Substantia nigra (tissue), 51 donors: ENCODE measurements at places on chromosomes 16 and 17.

DNA sequence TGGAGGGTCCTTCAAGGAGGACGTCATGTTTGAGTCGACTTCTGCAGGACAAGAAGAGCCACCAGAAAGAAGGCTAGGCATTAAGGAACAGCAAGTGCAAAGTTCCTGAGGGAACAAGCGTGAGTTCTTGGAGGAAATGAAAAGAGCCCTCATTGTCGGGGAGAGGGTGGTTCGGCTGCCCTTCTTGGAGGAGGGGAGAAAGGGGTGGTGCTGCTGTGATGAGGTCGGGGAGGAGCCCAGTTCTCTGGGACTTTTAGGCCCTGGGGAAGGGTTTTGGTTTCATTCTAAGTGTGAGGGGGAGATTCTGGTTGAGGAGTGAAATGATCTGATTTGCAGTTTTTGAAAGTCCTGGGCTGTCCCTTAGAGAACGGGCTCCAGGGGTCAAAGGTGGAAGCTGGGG, 4.1 kb downstream of the BICDL2 start:
- DNase-seq, result no peak

DNA sequence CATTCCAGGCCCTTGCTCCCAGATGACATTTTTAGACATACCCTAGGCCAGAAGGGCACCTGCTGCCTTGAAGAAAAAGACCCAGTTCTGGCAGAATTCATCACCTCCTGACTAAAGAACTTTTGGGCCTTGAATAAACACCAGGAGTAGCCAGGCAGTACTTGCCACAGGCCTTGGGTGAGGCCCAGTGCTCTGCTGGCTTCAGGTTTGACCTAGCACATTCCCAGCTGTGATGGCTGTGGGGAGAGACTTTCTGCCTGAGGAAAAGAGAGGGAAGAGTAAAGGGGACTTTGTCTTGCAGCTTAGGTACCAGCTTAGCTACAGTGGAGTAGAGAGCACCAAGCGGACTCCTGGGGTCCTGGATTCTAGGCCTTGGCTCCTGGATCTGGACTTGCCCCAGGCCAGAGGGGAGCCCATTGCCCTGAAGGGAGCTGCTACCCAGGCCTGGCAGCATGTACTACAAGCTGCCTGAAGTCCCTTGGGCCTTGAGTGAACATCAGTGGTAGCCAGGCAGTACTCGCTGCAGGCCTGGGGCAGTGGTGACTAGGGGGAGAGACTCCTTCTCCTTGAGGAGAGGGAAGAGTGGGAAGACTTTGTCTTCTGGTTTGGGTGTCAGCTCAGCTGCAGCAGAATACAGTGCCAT, 44.3 kb downstream of the ABCA8 start:
- DNase-seq, result no peak

GRCh38 chr16:17273142-17273561, 197.6 kb downstream of the XYLT1 start:
- DNase-seq, result no peak

GRCh38 chr17:13355054-13355453, 246.7 kb downstream of the HS3ST3A1 start:
- DNase-seq, result no peak

DNA sequence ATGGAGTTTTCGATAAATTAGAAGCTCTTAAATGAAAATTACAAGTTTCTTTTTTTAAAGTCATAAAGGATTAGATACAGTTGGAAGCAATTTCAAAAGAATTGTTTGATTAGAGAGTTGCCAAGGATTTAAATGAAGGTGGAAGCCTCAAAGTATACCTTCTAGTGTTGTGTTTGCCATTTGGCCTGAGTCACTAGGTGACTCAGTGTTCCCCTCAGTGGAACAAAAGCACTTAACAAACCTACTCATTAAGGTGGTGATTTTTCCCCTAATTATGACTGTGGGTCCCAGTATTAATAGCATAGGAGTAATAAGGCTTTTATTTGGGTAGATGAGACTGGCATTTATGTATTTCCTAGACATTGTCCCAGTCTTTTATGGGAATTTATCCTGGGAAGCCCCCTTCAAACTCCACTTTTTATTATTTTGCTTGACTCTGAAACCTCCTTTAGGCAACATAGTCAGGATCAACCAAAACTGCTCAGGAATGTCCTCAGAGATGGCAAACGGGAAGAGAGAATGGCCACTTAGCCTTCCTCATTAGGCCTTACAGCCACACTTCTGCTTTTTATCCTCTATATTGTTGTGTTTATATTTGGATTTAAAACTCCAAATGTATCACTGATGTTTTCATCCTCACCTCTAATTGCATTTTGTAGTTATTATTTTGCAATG, 161.0 kb downstream of the FTO start:
- no peak for DNase-seq

GRCh38 chr17:82157046-82158035, 55.3 kb downstream of the CCDC57 start:
- no peak for DNase-seq

GRCh38 chr17:74172700-74173099, 30.8 kb upstream of the RPL38 start:
- DNase-seq, result no peak

DNA sequence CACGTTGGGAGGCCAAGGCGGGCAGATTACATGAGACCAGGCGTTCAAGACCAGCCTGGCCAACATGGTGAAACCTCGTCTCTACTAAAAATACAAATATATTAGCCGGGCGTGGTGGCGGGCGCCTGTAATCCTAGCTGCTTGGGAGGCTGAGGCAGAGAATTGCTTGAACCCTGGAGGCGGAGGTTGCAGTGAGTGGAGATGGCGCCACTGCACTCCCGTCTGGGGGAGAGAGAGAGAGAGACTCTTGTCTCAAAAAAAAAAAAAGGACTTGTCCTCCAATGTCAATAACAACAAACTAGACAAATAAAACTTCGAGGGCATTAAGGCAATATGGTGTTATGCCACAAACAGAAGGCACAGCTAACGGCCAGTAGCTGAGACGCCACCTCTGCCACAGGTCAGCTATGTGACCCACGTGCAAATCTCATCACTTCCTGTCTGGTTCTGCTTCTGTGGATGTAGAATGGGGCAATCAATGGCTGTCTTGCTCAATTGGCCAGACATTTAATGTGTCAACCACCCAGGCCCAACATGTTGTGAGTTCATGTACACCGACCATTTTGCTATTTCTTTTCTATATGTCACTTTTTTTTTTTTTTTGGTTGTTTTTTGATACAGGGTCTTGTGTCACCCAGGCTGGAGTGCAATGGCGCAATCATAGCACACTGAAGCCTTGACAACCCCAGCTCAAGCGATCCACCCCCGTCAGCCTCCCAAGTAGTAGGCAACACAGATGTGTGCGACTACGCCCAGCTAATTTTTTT, 834 bp upstream of the TXNDC11 start:
- no peak for DNase-seq

GRCh38 chr16:52471650-52472370, 75.1 kb downstream of the TOX3 start:
- no peak for DNase-seq

- no peak for DNase-seq
These were observed 108.1 kb downstream of the STX8 start for GRCh38 chr17:9467518-9467917.

- DNase-seq, result no peak
These were observed 72.9 kb downstream of the DNAH9 start for GRCh38 chr17:11671126-11671525.

DNA sequence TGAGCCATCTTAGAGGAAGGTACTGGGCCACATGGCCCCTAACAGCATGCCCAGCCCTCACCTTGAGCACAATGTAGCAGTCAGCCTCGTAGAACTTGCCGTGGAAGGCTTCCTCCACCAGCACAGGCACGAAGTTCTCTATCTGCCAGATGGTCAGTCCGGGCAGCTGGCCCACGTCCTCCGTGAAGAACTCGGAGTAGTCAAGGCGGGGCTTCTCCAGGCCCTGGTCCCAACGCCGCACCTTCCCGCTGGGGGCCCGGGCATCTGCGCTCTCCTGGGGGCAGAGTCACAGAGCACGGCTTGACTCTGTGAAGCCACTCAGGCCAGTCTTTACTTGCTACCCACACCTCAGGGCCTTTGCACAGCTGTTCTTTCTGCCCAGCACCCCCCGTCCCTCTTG, 7.3 kb downstream of the FLII start:
- no peak for DNase-seq

GRCh38 chr17:61323003-61323908, 76.4 kb upstream of the TBX2 start:
- no peak for DNase-seq

DNA sequence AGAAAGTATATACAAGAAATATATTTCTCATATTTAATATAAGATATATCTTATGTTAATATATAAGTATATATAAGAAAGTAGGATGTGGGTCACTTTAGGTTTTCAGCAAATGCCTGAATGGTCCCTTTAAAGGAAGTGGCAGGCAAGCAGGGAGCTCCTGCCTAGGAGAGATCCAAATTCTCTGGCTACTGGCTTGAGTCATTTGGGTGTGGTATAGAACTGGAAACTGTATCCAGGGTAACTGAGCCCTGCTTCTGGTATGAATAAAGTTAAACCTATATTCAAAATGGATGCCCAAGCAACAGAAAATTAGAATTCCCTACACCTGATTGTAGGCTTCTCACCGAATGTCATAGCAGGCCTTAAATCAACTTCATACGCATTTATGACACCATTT, 144.4 kb downstream of the ZNF18 start:
- DNase-seq, result no peak

DNA sequence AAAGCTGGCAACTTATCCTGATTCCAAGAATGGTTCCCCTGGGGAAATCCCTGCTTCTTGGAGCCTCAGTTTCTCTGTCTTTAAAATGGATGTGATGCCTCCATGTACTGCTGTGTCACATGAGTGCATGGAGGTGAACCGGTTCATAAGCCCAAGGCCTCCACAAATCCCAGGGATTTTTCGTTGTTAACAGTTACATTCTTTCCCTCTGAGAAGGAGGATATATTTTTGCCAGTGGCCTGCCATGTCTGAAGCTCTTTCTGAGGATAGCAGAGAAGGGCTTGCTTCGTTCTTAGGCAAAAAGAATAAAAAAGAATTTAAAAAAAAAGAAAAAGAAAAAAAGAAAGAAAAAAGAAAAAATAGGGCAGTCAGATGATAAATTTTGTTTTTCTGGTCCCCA, 52.2 kb upstream of the CIBAR2 start:
- DNase-seq, result no peak

GRCh38 chr16:2739625-2740430, 12.6 kb upstream of the SRRM2 start:
- no peak for DNase-seq

DNA sequence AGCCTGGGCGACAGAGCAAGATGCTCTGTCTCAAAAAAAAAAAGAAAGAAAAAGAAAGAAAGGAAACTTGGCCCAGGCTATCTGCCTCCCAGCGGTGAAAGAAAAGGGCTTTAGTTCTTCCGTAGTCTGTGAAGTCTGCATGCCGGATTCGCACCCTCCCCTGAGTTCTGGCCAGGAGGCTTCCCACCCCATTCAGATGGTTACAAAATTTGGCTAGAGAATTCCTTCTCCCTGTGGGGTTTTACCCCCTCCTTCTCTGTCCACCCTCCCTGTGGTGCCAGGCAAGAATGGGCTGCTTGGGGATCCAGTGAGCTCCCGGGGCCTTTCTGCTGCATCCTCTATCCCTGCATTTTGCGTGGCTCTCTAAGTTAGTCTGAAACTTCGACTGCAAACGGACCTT, 37.8 kb downstream of the PAFAH1B1 start:
- no peak for DNase-seq
